ENCODE measurements at places on chromosomes 6 and 20.

- DNase-seq, result peak; percentile 60
These were observed 42.2 kb downstream of the GFOD1 start for GRCh38 chr6:13445005-13445743.

GRCh38 chr6:36399970-36400369, 12.5 kb upstream of the ETV7 start:
- no peak for DNase-seq

DNA sequence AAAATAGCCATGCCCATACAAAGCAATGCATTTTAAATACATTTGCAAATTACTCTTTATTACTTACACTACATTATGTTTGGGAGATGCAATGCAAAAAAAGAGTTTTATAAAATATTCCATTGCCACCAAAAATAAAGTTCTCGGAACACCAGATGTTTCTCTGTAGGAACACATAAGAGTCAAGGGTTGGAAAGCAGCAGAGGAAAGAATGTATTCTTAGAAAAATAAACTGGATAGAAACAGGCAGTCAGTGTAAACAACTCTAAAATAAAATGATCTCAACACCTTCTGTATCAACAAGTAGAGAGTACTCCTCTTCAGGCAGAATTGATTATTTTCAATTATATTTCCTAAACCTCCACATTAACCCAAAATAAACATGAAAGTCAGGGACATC, 28.1 kb downstream of the KIF13A start:
- DNase-seq, result no peak

GRCh38 chr20:57244627-57245214, 21.7 kb downstream of the BMP7 start:
- DNase-seq, result peak; percentile 68

DNA sequence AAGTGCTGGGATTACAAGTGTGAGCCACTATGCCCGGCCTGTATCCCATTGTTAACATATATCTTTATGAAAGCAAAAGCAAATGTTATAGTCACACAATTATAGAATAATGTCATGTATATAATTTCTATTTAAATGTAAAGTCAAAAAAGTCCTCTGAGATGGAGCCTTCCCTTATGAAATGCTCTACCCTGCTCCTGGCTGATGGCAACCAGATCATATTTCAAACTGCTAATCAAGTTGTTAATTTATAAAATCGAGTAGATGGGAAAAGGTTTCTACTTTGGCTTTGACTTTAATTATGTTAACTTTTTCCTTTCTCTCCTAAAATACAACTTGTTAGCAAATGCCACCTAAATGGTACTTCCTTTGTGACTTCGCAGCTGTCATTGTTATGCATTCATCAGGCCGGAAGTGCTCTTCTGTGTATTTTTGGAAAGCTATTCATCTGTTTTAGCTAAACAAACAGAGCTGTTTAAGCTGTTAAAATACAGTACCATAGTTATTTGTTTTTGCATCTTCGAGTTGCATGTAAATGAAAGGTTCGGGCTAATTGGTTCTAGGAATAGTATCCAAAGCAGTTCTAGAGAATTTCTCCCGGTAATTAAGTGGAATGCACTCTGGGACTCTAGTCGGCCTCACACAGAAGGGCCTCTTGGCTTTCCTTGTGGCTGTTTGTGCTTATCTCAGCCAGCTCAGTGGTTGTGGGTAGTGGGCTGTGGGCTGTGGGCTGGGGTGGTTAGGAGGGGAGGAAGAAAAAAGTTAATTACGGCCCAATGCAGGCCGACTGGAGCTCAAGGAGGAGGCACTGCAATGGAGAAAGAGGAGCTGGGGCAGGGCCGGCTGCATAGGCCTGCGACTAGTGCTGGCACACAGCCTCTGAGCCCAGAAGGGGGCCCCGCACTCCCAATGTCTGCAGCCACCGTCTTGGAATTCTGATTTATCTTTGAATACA, 34.8 kb downstream of the SLC35D3 start:
- peak; percentile 74 for DNase-seq

DNA sequence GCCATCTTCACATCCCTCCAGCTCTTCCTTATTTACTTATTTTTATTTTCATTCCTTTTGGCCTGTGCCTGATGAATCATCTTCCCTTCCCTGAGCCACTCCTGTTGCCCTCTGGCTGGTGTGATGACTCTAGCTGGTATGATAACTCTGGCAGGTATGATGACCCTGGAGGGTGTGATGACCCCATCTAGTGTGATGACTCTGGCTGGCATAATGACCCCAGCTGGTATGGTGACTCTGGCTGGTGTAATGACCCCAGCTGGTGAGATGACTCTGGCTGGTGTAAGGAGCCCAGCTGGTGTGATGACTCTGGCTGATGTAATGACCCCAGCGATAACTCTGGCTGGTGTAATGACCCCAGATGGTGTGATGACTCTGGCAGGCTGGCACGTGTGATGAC, 426.8 kb downstream of the QKI start:
- no peak for DNase-seq

- DNase-seq, result peak; percentile 67
These were observed 2.2 kb downstream of the NOL4L start for GRCh38 chr20:32582659-32583580.
